ENCODE measurements at places on chromosomes 12 and 14.
A peak's percentile ranks its signal among the peaks of the same experiment; 100 is the strongest.

DNA sequence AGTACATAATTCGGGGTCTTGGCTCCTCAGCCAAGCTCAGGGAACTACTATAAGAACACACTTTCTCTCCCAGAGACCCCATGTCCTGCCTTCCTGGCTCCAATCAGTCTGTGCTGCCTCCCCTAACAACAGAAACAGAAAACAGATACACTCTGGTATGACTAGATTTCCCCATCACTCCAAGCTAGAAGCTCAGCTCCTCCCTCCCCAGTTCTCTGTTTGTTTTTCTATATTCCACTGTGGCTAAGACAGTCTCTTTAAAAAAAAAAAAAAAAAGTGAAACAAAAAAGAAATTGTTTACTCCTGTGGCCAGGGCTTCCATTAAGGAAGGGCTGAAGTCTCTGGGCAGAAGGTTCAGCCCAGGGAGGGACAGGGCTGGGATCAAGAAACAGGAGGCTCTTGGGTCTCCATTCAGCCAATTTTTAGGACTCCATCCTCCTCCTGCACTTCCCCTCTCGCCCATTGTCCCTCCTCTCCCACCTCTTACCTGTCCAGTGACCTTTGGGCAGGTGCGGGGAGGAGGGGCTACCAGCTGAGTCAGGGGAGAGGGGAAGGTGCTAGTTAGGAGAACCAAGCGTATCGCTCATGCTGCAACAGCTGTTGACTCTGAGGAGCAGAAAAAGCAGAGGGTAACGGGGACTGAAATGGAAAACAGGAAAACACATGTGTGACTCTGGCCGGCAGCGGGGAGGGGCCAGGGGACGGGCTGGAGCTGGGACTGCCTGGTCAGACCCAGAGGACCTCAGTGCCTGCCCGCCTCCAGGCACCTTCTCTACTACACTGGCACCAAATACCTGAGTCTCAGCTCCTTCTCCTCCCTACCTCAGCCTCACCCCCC is 4.1 kb upstream of the SLC7A7 start:
- H3K4me3 ChIP-seq: peak overlapping the region; percentile 52
- H3K27me3 ChIP-seq: no peaks in the 10 kb centered on the region
- peak; percentile 35 for DNase-seq

DNA sequence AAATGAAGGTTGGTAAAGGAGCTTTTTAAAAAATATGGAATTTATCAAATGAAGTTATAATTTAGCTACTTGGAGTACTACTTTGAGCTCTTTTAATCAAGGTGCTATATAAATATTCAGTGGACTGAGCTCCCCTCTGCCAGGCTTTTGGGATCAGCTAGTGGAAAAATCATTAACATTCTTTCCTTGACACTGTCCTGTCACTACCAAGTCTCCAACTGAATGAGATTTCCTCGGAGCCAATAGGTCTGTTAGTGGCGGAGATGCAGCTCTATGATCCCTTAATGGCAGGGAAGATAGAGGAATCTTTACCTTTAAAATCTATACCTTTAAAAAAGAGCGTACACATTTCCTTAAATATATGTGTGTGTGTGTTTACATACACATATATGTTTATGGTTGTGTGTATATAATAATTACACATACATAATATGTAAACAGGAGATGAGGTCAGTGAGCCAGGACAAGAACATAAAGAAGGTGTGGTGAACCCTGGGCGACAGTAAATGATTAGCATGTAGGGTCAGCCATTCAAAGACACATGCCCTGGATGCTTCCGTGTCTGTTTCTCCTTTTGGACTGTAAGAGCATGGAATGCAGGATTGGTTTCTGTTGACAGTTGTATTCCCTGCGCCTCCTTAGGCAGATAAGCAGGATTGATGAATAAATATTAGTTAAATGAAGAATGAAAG is 47.7 kb upstream of the ATP2A2 start:
- peaks cover 3% of the 10 kb centered on the region for H3K4me1 ChIP-seq
- peaks cover 2% of the 10 kb centered on the region for H3K27me3 ChIP-seq
- DNase-seq: no peak
- no peaks in the 10 kb centered on the region for H3K36me3 ChIP-seq

GRCh38 chr14:61468063-61468825 is 146.9 kb downstream of the PRKCH start:
- H3K27me3 ChIP-seq: peaks cover 2% of the 10 kb centered on the region
- H3K27ac ChIP-seq: no peak overlapping the region
- peaks cover 21% of the 10 kb centered on the region for H3K4me1 ChIP-seq
- DNase-seq: no peak

DNA sequence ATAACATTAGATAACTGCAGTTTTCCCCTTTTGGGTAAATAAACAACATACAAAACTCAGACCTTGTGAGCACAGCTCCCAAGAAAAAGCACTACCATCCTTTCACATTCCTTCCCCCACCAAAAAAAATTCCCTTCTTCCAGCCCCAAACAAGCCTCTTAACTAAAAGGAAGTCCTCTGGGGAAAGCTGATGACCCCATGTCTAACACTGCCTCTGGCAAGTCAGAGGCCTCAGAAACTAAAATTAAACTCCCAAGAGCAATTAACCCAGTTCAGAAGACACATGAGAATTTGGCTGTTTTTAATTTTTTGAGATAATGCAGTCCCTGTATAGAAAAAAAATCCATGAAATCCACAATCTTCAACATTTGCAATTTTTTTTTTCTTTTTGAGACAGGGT is 127.7 kb downstream of the SPTSSA start:
- DNase-seq: no peak
- H3K27me3 ChIP-seq: no peaks in the 10 kb centered on the region
- no peak overlapping the region for H3K27ac ChIP-seq
- no peaks in the 10 kb centered on the region for H3K36me3 ChIP-seq
